ENCODE measurements at places on chromosomes 13 and 19.

DNA sequence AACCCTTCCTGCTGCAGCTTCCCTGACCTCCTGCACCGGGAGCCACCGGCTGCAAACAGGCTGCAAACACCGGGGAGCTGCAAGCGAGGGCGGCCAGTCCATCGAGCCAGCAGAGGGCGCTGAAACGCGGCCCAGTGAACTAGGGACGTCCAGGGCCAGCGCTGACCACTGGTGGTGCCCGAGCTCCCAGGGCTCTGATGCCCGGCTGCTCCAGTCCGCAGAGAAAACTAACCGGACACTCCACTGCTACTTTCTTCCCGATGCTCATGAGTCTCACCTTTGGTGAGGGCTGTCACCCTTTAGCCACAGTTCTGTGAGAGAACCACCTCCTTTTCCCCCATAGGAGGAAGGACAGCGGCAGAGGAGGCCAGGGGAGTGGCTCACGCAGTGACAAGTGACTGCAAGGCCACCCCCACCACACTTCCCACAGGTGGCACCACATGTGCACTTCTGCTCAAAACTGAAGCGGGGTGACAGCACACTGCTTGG is 82.8 kb upstream of the MTIF3 start:
- DNase-seq: peak; percentile 65

GRCh38 chr13:97000295-97000925 is 6.1 kb upstream of the OXGR1 start:
- DNase-seq: no peak

DNA sequence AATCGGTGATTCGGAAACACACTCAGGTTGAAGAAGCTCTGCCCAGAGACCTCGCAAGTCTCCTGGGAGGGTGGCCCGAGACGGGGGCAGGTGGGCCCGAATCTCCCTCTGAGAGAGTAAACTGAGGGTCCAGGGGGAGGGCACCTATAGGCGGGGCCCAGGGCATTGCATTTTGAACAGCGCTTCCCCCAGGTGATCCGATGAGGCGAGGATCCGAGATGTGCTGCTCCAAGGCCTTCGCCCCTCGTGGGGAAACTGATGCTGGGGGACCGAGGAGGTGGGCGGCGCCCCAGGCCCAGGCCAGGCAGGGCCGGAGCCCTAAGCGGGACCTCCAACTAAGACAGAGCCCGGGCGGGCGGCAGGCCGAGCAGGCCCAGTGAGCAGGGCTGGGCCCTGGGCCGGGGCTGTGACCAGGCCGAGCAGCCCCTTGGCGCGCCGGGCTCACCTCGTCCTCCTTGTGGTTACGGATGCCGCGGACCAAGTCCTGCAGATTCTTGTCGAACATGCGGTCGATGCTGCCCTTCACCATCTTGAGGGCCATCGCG is 500 bp downstream of the AP3D1 start:
- no peak for DNase-seq

DNA sequence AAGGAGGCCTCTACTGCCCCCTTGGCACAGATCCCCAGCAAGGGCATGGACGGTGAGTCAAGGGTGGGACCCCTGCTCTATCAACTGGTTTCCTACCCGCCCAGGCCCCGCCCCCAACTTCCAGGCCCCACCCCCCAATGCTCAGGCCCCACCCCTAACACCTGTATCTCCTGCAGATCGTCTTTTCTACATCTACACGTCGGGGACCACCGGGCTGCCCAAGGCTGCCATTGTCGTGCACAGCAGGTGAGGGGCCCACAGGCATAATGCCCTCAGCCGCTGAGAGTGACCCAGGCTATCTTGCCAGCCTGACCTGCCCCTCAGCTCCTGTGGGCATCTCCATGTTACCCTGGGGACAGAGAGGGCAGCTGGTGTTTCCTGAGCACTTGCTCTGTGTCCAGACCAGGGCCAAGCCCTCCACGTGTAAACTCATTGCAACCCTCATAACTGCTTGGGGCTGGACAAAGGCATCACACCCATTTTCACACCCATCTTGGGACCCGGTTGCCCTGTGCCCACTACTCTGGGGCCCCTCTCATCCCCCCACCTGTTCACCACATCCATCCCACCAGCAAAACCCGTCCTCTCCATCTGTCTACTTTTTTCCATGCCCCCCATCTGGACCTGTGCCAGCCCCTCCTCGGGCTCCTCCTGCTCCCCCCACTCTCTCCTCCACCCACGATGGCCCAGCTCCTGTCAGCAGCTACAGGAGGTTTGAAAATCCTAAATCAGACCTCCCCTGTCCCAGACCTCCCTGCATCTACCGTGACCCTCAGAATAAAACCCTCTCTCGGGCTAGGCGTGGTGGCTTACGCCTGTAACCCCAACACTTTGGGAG is 17.2 kb downstream of the SLC27A1 start:
- peak; percentile 41 for DNase-seq

- DNase-seq: no peak
These were observed 32.5 kb downstream of the BRD4 start for GRCh38 chr19:15299568-15300409.

GRCh38 chr13:87295636-87296035 is 375.5 kb upstream of the SLITRK5 start:
- DNase-seq: no peak

DNA sequence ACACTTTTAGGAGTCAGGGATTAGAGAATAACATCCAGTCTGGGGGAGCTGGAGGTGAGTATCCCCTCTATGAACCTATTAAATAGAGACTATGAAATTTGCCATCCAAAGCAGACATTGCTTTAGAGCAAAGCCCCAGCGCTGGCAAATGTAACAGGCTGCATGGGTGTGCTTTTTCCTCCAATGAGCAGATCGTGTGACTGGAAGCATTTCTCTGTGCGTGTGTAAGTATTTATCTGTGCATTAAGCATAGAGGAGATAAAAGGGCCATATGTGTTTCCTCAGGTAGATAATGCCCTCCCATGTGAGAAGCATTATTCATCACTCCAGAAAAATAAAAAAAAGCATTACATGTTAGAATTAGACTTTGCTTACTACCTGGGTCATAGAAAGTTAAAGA is 924 bp downstream of the TNFSF13B start:
- DNase-seq: no peak

GRCh38 chr19:14349426-14349825 is 31.8 kb upstream of the ADGRE5 start:
- no peak for DNase-seq

- peak; percentile 75 for DNase-seq
These were observed 34.6 kb downstream of the ATP8A2 start for GRCh38 chr13:25406377-25406776.

DNA sequence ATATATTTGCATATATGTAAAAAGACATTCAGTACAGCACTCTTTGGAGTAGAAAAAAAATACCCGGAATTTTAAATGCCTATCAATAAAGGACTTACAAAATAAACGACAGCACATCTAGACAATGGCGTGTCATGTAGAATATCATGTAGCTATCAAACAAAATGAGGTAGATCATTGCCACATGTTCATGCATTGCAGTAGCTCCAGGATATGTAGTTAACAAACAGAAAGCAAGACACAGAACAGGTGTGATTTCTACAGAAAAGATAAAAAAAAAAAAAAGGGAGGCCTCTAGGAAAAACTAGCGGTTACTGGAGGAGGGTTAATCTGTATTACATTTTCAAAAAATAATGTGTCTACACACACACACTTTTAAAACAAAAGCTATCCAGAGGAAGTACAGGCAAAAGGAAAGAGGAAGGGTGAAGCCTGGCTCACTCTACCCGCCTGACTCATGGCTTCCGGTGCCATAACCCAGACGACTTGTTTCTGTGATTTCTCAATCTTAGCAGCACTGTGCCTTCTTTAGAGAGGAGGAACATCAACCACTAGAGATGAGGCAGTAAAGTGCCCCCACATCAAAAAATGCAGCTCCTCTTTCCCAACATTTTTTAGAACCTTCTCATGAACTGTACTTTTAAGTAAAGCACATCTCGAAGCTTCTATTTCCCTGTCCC is 6.9 kb downstream of the KCTD12 start:
- no peak for DNase-seq

- DNase-seq: no peak
These were observed 2.7 kb downstream of the TPP2 start for GRCh38 chr13:102599426-102600012.

DNA sequence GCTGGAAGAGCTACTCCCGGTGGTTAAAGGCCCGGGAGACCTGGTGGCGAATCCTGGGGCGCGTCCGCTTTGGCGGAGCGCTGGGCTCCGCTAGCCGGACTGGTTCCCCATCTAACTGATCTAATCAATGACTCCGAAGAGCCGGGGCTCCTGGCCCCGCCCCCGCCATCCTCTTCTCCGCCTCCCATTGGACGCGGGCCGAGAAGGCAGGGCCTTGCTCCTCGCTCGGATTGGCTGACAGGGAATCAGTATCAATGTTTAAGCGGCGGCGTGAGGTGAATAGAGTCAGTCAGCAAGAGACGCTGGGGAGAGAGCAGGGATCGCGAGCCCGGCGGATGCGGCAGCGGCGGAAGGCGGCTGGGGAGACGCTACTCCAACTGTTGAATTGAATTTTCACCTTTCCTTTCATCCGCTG is 1.7 kb upstream of the PCDH17 start:
- peak; percentile 93 for DNase-seq

GRCh38 chr13:27053210-27053884 is 118.3 kb downstream of the USP12 start:
- DNase-seq: no peak

DNA sequence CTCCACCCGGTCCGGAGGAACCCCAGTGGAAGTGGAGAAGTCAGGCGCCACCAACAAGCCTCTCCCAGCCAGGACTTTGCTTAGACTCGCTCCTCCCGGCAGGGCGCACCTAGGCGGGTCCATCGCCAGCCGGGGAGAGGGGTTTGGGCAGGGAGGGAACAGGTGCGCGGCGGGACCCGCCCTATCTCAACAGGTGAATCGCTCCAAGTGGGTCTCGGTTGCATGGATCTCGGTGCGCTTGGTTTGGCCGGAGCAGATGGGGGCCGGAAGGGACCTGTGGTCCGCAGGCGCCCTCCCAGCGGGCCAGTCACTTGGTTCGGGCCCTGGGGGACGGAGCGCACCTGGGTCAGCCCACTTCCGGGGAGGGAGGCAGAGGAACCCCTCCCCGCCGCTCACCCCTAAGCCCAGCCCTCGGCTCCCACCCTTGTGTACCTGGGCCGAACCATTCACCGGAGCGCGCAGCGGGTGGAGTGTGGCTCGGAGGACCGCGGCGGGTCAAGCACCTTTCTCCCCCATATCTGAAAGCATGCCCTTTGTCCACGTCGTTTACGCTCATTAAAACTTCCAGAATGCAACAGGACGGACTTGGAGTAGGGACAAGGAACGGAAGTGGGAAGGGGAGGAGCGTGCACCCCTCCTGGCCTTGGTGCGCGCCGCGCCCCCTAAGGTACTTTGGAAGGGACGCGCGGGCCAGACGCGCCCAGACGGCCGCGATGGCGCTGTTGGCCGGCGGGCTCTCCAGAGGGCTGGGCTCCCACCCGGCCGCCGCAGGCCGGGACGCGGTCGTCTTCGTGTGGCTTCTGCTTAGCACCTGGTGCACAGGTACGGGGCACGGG is at the start of gene LSR:
TSS of gene LSR (plus strand) at position 693 of the 836 bp plus-strand sequence. CDS start at position 714, 21 bp downstream.
- DNase-seq: no peak

DNA sequence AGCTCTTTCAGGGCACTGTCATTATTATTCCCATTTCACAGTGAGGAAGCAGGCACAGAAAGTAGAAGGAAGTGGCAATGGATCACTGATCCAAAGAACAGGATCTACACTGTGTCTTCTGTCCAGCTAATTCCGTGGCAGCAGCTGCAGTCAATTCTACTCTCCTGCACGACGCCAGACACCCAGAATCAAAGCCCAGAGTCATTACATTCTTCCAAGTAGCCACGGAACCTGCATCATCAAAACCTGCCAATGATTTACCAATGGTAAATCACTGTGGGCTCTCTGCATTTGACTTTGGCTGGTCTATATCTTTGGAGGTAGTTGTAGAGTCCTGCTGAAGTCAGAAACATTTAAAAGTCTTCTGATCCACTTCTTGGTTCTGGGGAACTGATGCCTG is 767.7 kb downstream of the LIG4 start:
- DNase-seq: no peak

DNA sequence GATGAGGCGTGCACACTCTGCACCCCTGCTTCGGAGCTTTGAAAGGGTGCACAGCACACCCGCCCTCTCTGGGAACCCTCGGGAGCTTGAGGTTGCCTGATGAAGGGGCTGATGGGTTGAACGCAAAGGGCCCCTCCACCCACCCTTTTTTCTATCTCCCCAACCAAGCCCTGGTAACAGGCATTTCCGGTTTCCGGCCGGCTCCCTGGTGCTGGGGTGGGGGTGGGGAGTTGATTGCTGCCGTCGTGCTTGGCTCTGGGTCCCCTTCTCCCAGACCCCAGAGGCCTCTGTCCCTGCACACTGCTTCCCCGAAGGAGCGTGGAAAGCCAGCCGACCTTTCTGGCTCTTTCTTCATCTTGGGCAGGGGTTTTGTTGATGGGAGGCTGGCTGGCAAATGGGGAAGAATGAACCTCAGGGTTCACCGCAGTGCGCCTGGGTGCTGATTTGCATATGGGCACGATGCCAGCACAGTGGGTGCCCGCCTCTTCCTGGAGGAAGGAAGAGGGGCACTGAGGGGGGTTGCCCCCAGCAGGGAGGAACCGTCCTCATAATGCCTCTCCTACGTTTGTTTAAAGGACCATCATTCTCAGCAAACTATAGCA is 29.1 kb downstream of the VAV1 start:
- DNase-seq: peak; percentile 14

- no peak for DNase-seq
These were observed 388.2 kb downstream of the GPC6 start for GRCh38 chr13:93614776-93615175.

- no peak for DNase-seq
These were observed 18.7 kb downstream of the GADD45B start for GRCh38 chr19:2494447-2495129.

GRCh38 chr19:6737873-6738786 is 750 bp upstream of the GPR108 start:
- DNase-seq: peak; percentile 93

DNA sequence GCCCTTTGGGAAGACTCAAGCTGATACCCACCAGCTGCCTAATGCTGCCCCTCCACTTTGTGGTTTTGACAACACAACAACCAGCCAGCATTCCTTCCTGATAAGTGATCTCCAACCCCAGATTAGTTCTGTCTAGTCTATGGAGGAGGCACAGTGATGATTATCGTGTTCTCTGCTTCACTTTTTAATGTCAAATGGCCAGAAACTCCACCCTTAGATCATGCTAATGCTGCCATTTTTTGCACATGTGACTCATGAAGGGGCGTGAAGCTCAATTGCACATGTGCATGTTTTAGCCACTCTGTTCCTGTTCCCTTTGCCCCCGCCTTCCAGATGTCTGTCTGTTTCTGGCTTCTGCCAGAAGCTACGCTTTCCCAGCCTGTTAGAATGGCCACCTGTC is 199.8 kb downstream of the COG6 start:
- peak; percentile 0 for DNase-seq
